ENCODE measurements at places on chromosomes 6 and 20.

DNA sequence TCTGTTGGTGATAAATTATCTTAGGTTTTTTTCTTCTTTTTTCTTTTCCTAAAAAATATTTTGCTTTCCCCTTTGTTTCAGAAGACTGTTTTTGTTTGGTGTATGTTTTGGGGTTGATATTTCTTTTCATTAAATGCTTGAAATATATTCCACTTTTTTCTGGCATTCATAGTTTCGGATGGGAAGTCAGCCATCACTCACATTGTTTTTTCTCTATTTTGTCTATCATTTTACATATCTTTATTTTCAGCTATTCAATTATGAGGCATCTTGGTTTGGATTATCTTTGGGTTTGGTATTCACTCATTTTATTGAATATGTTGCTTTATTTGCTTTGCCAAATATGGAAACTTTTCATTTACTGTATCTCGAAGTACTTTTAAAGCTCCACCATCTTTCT, 600.5 kb upstream of the EYS start:
- DNase-seq, result no peak

GRCh38 chr20:18724788-18725464, 88.7 kb upstream of the SCP2D1 start:
- DNase-seq, result no peak

GRCh38 chr20:16666272-16666671, 63.6 kb upstream of the SNRPB2 start:
- DNase-seq, result no peak

DNA sequence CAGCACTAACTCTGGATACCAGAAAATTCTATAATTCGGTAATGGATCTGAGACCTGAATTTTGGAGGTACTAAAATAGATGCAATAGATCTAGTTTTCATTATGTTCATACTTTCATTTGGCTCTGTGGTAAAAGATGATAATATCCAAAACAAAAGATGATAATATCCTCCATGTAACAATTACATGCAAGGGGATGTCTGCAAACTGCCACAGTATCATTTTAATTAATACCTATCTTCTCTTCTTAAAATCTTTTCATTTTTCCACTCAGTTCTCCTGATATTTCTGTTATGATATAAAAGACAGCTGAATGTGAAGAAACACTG, 15.6 kb downstream of the BTN2A1 start:
- DNase-seq, result no peak

DNA sequence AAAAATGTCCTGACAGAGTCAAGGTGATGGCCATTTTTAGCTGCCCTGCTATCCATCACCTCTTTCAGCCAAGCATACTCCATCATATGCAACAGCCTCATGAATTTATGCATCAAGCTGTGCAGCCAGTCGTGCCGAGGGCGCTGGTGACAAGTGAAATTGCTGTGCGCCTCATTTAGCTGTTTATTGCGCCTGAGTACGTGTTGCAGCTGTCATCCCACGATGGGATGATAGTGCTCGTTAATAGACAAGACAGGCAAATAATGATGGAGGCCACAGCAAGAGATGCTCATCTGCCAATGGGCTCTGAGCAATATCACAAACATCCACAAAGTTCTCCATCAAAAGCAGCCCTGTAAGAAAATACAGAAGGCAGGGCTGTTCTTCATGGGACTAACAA, 562.3 kb upstream of the POU3F2 start:
- DNase-seq, result no peak

DNA sequence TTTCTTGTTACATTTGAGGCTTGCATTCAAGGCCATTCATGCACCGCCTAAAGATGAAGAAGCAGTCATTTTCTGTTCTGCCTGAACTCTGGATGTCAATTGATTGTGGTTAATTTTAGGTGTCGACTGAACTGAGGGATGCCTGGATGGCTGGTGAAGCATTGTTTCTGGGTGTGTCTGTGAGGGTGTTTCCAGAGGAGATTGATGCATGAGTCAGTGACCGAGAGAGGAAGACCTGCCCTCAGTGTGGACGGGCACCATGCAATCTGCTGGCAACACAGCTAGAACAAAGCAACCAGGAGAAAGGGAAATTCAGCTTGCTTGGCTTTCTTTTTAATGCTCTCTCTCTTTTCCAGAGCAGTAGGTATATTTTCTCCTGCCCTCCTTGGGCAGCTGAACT, 164.1 kb upstream of the ECI2 start:
- DNase-seq, result no peak

GRCh38 chr6:17714879-17715851, 8.4 kb upstream of the NUP153 start:
- DNase-seq, result no peak

GRCh38 chr6:160239929-160240690, 18.5 kb downstream of the SLC22A2 start:
- no peak for DNase-seq

GRCh38 chr6:164167873-164168405, 753.4 kb downstream of the QKI start:
- no peak for DNase-seq

GRCh38 chr6:166736634-166737033, 109.6 kb upstream of the RPS6KA2 start:
- no peak for DNase-seq

- no peak for DNase-seq
Measured at GRCh38 chr6:134990262-134990661, 40.4 kb upstream of the ALDH8A1 start.

GRCh38 chr20:44496976-44497375, 21.3 kb downstream of the TTPAL start:
- DNase-seq, result no peak

DNA sequence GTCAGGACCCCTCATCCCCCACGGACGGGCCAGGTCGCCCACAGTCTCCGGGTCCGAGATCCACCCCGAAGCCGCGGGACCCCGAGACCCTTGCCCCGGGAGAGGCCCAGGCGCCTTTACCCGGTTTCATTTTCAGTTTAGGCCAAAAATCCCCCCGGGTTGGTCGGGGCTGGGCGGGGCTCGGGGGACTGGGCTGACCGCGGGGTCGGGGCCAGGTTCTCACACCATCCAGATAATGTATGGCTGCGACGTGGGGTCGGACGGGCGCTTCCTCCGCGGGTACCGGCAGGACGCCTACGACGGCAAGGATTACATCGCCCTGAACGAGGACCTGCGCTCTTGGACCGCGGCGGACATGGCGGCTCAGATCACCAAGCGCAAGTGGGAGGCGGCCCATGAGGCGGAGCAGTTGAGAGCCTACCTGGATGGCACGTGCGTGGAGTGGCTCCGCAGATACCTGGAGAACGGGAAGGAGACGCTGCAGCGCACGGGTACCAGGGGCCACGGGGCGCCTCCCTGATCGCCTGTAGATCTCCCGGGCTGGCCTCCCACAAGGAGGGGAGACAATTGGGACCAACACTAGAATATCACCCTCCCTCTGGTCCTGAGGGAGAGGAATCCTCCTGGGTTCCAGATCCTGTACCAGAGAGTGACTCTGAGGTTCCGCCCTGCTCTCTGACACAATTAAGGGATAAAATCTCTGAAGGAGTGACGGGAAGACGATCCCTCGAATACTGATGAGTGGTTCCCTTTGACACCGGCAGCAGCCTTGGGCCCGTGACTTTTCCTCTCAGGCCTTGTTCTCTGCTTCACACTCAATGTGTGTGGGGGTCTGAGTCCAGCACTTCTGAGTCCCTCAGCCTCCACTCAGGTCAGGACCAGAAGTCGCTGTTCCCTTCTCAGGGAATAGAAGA, 978 bp downstream of the HLA-A start:
- DNase-seq, result no peak

- DNase-seq, result no peak
Measured at GRCh38 chr6:113823916-113824315, 33.2 kb upstream of the MARCKS start.

GRCh38 chr6:33761581-33761921, 14.8 kb upstream of the IP6K3 start:
- DNase-seq, result no peak

DNA sequence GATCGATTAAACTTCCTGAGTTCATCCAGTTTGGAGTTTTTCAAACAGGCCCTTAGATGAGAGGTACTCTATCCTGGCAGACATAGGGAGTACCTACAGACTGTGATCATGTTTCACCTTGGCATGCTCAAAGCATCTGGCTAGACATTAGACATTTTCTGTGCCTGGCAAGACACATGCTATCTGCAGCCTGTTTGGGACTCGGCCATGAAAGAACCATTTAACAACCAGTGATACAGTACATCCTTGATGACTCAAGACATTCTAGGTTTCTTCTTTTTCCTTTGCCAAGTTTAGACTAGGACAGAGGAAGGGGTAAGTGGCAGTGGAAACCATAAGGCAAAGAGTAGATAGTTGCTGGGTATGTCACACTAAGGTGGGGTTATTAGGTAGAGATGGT, 15.4 kb upstream of the PAQR8 start:
- no peak for DNase-seq

DNA sequence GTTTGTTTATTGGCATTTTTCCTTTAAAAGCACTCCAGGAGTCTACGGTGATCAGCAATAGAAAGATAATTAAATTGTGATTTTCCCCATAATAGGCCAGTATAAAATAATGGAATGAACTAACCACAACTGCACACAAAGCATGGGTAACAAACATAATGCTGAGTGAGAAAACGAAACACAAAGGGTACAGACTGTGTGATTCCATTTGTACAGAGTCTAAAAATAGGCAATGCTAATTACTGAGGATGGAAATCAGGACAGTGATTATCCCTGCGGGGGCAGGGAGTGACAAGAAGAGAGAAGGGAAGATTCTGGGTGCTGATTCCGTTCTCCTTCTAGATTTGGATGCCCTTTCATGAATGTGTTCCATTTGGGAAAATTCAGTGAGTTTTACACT, 478.1 kb downstream of the PREX1 start:
- no peak for DNase-seq

DNA sequence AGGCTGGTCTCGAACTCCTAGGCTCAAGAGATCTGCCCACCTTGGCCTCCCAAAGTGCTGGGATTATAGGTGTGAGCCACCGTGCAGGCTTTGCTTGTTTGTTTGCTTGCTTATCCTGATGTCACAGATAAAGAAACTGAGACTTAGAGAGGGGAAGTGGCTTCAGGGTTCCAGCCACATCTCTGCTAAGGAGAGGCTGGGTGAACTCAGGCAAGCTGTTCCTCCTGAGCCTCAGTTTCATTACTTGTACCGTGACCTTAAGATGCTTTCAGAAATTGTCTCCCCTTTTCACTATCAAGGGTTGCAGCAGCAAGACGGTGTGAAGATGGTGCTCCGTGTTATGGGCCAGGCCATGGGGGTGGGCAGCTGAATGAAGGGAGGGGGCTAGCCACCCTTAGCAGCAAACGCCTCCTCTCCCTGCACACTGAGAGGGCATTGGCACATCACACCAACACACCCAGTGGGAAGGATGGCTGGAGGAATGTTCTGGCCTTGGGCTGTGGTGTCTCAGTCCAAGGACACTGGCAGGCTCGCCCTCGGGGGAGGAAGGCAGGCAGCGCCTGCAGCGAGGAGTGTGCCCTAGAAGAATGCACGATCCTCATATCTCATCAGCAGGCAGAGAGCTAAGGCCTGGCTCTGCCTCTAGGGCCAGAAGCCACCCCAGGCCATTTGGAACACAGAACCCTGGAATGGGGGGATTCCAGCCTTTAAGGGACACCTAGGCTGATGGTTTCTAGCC, 48.2 kb upstream of the TLDC2 start:
- no peak for DNase-seq

- DNase-seq, result no peak
Measured at GRCh38 chr6:107819217-107819616, 4.9 kb downstream of the SCML4 start.

GRCh38 chr6:123089226-123089625, 93.2 kb downstream of the CLVS2 start:
- DNase-seq, result no peak

Measured in CMK (cell line).